ENCODE measurements at places on chromosomes 1 and 21. TPM values are rescaled to one million over a fixed set of nuclear protein-coding genes. Genes with fewer than 3 reads are reported as not detected.

The SESN2 gene
- total RNA-seq: 5.8 TPM

The ICOSLG gene
- 0.13 TPM for total RNA-seq

The DIO1 gene
- total RNA-seq: not detected

The TSPAN1 gene
- total RNA-seq: not detected

The LRRC3 gene
- total RNA-seq: not detected

The CRYBG2 gene
- total RNA-seq: not detected

The LSM10 gene
- 15.4 TPM for total RNA-seq

The KCNQ4 gene
- 0.12 TPM for total RNA-seq

The PLD5 gene
- total RNA-seq: 1.7 TPM

The AK5 gene
- 22.3 TPM for total RNA-seq

The RIPPLY3 gene
- not detected for total RNA-seq

The NPHP4 gene
- 7.3 TPM for total RNA-seq

The VSIG8 gene
- not detected for total RNA-seq

The DDR2 gene
- total RNA-seq: 41.1 TPM

The FAM110D gene
- 0.18 TPM for total RNA-seq

The CAPN9 gene
- total RNA-seq: not detected

The FMO5 gene
- total RNA-seq: not detected

The ZNF695 gene
- total RNA-seq: 17.4 TPM

The FLG2 gene
- total RNA-seq: not detected

The SELL gene
- not detected for total RNA-seq

The TTC39A gene
- total RNA-seq: 0.73 TPM

The USF1 gene
- total RNA-seq: 66.4 TPM

The OR6K3 gene
- not detected for total RNA-seq

The TMPRSS3 gene
- not detected for total RNA-seq

The TCEA3 gene
- total RNA-seq: 0.10 TPM

The PROX1 gene
- total RNA-seq: 18.4 TPM
